ENCODE measurements at places on chromosomes 2 and 18.

GRCh38 chr2:158882297-158882696, 86.1 kb upstream of the TANC1 start:
- no peak for DNase-seq

DNA sequence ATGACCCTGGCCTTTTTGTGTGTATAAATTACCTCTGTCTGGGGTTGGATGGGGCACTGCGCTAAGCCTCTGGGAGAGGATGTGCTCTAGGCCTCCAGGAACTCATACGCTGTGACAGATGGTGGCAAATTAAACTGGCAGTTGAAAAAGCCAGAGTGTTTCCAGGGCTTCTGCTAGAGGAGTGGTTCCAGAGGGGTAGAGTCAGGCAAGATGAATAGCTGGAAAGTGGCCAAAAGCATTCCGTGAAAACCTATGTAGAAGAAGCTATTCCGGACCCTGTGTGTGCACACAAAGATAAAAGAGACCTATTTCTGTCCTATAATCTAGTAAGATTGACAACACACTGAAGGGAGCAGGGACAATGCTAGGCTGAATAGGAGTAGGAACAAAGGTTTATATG, 84.8 kb downstream of the ACTR3 start:
- DNase-seq, result no peak

- no peak for DNase-seq
These were observed 47.8 kb upstream of the TMEM163 start for GRCh38 chr2:134766583-134766982.

- no peak for DNase-seq
These were observed 125.7 kb upstream of the TTC39C start for GRCh38 chr18:23888881-23889280.

DNA sequence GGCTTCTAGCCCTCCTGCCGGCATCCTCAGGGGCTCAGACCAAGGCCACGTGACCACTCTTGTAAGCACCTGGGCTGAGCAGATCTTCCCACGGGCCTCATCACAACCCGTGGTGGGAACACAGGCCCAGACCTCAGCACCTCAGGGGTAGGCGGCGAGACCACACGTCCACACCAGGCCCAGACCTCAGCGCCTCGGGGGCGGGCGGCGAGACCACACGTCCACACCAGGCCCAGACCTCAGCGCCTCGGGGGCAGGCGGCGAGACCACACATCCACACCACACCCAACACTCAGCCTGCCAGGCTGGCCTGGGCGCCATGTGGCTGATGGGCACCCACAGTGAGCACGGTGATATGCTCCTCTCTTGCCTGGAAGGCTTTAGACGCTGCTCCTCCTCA, 334.4 kb upstream of the SALL3 start:
- no peak for DNase-seq

GRCh38 chr2:240556553-240557100, 1.2 kb downstream of the ANKMY1 start:
- DNase-seq, result peak; percentile 79

DNA sequence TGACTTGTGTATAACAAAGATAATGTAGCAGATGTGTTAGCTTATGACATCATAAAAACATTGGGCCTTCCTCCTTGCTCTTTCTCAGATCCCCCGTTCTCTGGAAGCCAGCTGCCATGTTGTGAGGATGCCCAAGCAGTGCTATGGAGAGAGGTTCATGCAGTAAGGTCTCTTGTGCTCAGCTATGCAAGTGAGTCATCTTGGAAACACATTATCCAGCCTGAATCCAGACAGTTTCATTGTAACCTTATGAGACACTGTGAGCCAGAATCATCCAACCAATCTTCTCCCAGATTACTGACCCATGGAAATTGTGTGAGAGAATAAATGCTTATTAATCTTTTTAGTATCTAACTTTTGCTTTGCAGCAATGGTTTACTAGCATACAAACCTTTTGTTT, 60.8 kb downstream of the ST6GAL2 start:
- DNase-seq, result no peak

DNA sequence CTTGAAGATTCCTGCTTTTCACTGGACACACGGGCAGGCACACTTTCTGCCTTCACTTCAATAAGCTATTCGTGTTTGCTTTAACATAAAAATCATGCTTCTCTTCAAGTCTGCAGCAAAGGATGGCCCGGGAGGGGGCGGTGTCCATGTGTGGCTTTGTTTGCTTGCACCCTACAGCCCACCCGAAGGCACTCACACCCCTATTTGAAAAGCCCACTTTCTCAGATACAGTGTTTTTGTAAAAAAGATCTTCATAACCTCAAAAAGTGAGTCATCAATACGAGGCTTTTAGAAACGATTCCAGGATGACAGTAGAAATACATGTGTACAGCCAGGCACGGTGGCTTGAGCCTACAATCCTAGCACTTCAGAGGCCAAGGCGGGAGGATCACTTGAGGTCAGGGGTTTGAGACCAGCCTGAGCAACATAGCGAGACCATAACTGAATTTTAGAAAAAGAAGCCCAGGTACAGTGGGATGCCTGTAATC, 36.5 kb upstream of the HPCAL1 start:
- DNase-seq, result no peak

Measured in activated CD8-positive, alpha-beta memory T cell treated with anti-CD3 and anti-CD28 coated beads, Interleukin-2, amount 50 U/mL, for 48 hours (primary cell).